ENCODE measurements at places on chromosomes 16 and 17.

DNA sequence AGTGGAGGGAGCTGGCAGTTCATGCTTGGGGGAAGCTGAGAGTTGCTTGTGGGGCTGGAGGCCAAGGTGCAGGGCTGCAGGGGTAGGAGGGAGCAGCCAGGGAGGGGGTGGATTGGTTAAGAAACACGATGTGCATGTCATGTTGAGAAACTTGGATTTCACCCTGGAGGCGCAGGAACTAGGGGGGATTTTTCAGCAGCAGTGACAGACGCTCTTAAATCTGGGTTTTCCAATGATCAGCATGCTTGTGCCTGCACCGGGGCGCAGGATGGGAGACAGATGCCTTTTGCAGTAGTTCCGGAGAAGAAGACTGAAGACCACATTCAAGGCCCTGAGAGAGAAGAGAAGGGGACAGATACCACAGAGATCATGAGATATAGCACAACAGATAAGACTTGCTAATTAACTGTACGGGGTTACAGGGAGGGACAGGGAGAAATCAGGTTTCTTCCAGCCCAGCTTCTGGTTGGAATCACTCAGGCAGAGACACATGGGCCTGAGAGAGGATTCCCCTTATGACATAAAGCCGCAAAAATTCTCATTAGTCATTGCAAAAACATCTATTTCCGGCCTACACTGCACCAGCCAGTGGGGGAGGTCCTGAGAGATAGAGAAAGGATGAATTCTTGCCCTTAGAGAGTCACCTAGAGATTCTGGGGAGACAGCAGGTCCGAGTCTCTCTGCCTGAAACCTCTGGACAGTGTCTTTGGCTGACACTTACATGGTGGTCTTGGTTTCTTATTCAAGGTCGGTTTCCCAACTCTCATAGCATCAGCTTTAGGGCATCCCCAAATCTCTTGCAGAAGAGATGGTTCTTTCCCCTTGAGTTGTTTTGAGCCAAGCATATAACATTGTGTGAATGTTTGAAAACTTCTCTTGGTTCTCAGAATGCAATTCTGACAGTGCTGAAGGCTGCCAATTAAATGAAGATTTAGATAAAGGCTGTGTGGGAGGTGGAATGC is 27.1 kb downstream of the CDH13 start:
- peak; percentile 96 for DNase-seq

DNA sequence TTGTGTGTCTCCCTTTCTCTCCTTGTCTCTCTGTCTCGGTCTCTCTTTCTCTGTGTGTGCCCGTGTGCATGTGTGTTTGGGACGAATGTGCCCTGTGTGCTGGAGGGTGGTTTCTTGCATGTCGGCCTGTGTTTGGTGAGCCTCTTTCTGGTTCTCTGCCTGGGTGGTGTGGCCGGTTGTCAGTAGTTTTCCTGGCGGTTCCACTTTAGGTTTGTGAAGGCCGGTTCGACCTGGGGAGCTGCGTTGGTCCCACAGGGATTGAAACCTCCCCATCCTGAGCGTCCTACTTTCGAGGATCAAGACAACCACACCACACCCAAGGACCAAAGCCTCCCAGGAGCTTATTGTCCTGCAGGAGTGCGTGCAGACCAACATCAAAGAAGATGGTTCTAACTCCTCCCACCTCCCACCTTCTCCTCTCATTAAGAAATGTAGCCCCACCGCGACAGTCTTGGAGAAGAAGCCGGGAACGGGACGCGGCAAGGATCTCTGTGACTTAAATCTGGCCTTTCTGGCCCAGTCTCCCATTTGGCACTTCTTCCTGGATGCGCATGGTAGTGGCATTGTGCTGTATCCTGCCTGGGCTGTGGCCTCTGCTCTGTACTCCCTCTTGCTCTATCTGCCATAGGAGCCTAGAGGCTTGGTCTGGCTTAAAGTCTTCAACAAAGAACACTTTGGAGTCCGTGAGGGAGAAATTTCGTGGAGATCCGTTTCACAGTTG is 1685.0 kb downstream of the TP53TG3F start:
- no peak for DNase-seq

DNA sequence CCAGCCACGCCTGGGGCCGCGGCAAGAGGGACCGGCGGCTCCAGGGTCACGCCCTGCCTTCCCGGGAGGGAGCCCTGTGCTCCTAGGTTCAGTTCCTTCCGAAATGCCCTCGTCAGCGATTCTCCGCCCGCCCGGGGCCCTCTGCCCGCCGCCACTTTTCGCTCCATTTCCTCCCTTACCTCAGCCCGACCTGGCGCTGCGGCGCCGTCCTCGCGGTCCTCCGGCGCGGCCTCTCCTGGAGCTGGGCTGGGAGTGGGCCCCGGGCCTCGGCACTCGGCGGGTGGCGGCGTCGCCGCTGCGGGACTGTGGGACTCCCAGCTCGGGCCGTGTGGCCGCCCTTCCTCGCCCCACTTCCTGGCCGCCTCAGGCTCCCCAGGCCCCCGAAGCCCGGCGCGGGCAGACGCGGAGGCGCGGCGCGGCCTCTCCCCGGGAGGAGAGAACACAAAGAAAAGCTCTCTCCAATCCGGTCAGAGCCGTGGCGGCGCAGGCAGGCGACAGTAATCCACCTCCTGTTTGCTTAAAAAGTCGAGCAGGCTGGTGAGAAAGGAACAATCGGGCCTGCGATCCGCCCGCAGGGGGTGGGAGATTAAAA is 1.6 kb downstream of the BAHCC1 start:
- DNase-seq = peak; percentile 64

- peak; percentile 44 for DNase-seq
Observed at GRCh38 chr17:82236142-82236971, 7.5 kb downstream of the SLC16A3 start.

- peak; percentile 38 for DNase-seq
Observed at GRCh38 chr17:63402431-63403212, 43.5 kb downstream of the CYB561 start.

DNA sequence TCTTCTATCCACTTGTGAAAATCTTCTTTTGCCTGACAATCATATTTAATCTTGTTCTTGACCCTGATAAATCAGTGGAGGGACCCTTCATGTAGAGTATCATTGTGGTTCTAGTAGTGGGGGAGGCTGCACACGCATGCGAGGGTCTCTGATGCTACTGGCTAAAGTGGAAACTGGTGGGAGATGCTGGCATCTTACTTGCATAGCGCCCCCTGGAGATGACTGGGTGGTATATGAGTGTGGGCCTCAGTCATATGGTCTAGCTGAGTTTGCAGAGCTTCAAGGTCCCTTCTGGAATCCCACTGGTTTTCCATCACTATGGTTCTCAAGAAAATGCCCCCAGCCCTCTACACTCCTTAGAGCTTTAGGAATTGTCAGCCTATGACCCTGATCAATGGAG is 236.4 kb upstream of the AXIN2 start:
- no peak for DNase-seq

GRCh38 chr16:31268033-31268365 is 8.2 kb downstream of the ITGAM start:
- DNase-seq = no peak

DNA sequence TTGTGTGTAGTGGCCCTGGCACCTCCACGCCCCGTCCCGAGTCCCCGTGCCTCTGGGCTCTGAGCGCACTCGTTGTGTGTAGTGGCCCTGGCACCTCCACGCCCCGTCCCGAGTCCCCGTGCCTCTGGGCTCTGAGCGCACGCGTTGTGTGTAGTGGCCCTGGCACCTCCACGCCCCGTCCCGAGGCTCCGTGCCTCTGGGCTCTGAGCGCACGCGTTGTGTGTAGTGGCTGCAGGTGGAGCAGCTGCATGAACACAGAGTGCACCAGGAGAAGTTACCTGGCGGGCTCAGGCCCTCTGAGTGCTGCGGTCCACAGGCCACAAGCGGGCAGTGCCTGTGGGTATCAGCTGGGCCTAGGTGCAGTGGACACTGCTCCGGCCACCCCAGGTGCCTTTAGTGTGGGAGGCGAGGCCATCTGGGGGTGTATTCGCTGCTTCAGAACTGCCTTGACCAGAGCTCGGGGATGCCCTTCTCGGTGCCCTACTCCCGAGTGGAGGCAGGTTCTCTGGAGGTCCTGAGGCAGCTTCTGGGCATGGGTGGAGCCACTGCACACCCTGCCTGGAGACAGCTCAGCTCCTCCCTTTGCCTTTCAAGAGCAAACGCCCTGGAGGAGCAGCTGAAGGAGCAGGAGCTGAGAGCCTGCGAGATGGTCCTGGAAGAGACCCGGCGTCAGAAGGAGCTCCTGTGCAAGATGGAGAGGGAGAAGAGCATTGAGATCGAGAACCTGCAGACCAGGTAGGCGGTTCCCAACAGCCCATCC is 17.3 kb upstream of the CAPN15 start:
- DNase-seq = no peak

GRCh38 chr16:28623172-28623711 is 13.4 kb upstream of the SULT1A1 start:
- no peak for DNase-seq

DNA sequence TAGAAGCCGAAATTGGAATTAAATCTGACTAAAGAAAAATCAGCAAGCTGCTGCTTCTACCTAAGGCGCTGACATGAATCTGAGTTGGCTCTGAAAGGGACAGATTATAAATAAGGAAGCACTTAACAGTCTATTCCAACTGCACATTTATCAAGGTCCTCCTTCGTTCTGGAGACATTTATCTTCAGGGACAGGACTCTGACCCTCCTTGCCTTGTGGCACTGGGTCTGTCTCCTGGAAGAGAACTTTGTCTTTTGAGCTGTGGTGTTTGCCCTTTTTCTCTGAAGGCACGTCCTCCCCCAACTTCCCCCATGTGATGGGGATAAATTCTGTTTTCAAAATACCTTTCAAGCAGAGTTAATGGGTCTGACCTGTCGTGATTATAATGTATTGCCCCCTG is 47.0 kb upstream of the MARCHF10 start:
- DNase-seq = no peak

- no peak for DNase-seq
Observed at GRCh38 chr17:67456889-67457288, 79.8 kb downstream of the PITPNC1 start.

DNA sequence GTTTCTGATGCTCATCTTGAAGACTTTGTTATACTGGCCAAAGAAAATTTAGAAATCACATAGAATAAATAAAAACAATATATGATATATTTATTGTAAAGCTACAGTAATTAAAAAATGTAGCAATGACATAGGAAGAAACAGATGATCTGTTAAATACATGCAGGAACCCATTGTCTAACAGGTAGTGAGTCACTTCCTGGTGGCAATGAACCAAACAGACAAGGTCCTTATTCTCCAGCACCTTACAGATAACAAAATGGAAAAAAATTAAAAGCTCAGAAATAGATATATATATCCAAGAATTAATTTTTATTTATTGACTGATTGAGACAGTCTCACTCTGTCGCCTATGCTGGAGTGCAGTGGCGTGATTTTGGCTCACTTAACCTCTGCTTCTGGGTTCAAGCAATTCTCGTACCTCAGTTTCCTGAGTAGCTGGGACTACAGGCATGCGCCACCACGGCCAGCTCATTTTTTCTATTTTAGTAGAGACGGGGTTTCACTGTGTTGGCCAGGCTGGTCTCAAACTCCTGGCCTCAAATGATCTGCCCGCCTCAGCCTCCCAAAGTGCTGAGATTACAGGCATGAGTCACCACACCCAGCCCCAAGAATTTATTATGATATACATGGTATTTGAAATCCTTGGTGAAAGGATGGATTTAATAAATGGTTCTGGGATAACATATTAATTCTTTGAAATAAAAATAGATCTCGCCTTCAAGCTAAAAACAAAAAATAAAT is 7.5 kb downstream of the NETO2 start:
- peak; percentile 44 for DNase-seq

DNA sequence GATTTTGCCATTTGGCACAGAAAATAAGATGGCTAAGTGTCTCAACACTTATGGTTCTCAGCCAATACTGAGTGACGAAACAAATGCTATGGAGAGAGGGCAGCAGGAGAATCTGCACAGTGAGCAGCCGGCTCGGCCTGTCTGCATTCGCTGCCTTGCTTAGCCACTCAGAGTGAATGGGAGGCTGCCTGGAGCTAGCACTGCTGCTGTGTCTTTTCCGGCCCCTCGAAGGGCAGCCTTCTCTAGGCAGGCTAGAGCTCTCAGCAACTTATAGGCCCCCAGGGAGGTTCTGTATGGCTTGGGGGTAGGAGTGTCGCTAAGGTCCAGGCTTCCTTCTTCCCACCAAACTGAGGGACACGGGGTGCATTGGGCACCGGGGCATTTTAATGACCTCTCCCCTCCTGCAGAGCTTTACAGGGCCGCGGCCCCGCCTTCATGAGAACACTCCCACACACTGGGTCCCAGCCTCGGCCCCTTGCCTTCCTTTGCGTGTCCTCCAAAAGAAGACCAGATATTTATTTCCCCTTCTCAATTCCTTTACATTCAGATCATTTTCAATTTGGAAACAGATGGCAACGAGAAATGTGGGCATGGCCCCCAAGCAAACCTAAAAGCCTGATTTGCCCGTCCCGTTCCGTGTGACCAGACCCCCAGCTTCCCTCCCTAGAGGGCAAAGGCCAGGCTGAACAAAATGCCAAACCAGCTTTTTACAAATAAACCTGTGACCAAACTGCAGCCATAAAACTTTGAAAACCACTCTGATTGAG is 670.9 kb downstream of the TOX3 start:
- no peak for DNase-seq

GRCh38 chr16:12499032-12499745 is 304.5 kb downstream of the CPPED1 start:
- no peak for DNase-seq

DNA sequence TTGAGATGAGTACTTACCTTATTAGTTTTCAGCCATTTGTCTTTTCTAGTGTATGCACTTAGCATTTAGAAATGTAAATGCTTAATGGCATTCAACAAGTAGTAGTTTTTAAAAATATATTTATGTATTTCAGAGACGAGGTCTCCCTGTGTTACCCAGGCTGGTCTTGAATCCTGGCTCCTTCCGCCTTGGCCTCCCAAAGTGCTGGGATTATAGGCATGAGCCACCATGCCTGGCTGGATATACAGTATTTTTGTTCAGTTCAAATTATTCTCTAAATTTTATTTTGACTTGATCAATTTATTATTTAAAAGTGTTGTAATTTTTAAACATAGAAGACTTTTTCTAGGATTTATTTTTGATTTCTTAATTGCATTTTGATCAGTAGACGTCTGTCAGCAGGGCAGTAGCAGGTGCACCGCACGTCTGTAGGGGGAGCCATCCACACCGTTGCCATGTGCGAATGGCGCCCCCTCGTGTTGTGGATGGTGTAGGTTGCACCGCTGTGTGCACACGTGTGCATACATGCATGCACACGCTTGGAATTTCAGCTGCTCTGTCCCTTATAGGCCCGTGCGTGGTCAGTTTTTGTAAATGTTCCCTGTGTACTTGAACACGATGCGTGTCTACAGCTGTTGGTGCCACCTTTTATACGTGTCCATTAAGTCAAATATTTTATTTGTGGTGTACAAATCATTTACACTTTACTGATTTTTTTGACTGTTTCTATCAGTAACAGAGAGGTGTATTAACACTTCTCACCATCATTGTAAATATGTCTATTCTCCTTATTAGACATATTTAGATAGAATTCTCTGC is 30.6 kb downstream of the RPTOR start:
- DNase-seq = peak; percentile 84
